SJSA1 (cell line): ENCODE measurements at places on chromosomes 3 and 15.

GRCh38 chr3:134249296-134249841 lies 1.3 kb downstream of the RYK start:
- DNase-seq = no peak

DNA sequence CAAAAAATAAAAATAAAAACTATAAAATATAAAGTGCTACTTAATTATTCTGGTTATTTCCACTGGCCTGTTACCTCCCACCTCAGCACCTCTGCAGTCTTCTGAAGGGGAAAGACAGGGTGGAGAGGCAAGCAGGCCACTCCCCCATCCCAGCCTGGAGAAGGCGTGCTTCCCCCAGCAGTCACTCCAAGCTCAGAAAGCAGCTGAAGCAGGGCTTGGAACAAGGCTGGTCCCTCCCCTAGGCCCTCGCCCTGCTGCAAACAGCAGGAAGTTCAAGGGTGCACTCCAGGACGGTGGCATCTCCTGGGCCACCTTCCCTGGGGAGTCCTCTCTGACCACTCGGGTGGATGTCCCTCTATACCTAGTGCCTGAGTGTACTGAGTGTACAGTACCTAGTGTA lies 21.4 kb downstream of the CACNA2D2 start:
- no peak for DNase-seq

DNA sequence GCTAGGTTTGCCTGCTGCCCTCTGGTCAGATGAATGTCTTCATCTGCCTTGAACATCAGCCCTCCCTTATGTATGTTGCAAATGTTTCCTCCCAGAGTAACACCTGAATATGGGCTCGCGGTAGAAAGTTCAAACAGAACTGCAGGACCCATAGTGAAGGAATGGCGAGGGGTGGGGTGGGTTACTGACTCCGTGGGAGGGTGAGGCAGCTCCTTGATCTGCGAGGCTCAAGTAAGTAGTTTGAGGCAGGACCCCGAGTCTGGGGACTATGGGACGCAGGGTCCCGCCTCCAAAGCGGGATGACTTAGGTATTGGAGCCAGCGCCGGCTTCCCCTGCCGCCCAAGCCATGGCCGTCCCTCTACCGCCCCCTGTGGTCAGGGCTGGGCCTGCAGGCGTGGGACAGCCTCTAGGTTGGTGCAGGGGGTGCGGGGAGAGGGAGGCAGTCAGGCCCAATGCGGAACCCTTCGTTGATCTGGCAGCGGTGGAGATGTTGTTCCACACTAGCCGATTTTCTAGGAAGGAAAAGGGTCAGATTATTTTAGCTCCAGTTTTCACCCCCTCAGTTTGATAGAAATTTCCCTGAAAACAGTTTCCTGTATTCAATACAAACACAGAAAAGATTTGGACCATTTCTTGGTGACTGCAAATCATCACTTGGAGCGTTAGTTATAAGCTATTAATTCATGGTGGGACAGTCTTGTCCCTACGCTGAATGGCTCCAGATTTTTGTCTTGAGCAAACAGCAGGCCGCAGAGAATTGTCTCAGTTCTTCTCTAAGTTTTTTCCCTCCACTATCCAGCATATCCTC lies 72.3 kb downstream of the CORO2B start:
- DNase-seq = no peak

DNA sequence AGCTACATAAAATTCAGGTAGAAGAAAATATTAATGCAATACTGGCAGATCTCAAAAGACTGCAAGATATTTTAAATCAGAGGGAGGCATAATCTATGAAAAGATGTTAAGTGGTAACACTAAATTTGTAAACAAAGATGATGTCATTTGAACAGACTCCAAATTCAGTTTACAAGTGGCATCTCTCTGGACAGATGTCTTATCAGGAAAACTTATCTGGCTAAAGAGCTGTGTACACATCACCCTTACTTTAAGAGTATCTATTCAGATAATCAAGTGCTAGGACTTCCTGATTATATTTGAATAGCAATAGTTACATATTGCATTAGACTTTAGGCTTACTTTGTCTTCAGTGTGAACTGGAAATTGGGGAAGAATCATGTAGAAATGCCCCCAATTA lies 231.5 kb downstream of the WDR72 start:
- DNase-seq = no peak

- DNase-seq = no peak
Measured at GRCh38 chr3:129577366-129577765, 29.1 kb downstream of the PLXND1 start.

DNA sequence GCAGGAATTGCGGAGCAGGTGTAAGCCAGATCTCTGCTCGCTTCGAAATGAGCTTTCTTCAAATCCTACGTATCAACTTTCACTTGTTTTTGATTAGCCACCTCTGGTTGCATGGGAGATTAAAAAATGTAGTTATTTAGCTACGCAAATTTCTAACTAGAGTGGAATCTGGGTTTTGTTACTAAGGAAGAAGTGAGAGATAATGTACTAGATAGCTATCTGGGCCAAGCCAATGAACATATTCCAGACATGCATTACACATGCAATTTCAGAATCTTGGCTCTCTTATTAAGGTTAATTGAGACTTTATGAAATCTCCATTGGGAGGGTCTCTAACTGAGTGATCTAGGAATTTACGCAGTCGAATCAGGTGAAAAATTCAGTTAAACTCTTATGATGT lies 765.7 kb downstream of the DIPK2A start:
- DNase-seq = no peak

DNA sequence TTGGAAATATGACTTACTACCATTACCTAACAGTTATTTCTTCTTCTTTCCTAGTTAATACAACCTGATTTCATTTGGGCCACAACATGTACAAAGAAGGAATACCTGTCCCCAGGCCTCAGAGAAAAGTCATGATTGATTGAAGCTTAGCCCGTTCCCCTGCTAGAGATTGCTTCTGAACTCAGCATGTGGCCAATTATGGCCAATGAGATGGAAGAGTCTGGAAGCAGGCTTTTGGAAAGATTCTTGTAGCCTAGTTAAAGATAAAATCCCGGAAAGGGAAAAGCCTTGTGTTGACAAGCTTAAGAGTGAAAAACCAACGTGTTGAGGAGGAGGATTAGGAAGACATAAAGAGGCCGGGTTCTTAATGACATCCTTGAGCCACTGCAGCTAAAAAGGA lies 17.0 kb upstream of the TM6SF1 start:
- no peak for DNase-seq
